WERI-Rb-1 (cell line): ENCODE measurements at places on chromosomes 3 and 15.

DNA sequence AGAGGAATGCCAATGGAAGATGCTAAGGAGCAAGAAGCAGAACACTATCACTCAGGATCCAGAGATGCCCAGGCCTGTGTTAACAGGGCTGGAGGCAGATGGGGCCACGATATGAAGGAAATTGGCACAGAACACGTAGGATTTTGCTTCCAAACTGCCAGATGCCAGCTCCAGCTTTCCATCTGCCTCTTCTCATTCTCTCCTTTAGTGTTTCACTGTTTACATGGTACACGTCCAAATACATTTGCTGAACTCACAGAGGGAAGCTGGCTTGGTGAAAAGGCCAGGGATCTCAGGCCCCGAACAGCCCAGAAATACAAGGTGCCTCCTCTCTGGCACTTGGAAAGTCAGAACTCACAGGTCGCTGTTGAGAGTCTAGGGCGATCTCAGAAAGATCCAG is 187.0 kb downstream of the NTRK3 start:
- no peak for DNase-seq

- DNase-seq, result no peak
Observed at GRCh38 chr3:130725746-130726145, 20.9 kb downstream of the PIK3R4 start.

DNA sequence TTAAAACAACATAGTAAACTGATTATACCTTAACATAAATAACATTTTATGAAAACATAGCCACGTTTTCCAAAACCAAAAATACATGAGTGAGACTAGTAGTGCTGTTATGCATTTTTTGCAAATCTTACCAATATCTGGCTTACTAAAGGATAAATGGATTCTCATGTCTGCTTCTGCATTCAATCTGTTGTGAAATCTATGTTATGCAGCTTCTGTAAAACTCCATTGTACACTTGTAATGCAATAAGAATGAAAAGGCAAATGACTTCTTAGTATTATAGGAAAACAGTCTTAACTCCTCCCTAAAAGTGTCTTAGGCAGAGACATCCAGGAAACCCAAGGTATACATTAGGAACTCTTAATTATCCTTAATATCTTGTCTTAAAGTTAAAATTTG is 330.9 kb upstream of the THBS1 start:
- DNase-seq, result no peak

- DNase-seq, result no peak
Observed at GRCh38 chr3:197889204-197889930, 60.6 kb upstream of the RPL35A start.

DNA sequence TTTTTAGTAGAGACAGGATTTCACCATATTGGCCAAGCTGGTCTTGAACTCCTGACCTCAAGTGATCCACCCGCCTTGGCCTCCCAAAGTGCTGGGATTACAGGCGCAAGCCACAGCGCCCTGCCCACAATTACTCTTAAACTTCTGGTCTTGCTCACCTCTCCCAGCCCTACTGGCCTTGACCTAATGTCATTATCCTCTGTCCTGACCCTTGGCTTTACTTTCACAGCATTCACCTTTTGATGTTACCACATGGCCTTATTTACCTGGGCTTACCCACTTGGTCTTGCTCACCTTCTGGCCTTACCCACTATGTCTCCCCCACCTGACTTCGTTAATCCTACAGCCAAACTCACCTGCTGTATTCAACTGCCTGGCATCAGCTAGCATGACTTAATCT is 105.9 kb downstream of the IL12A start:
- no peak for DNase-seq

DNA sequence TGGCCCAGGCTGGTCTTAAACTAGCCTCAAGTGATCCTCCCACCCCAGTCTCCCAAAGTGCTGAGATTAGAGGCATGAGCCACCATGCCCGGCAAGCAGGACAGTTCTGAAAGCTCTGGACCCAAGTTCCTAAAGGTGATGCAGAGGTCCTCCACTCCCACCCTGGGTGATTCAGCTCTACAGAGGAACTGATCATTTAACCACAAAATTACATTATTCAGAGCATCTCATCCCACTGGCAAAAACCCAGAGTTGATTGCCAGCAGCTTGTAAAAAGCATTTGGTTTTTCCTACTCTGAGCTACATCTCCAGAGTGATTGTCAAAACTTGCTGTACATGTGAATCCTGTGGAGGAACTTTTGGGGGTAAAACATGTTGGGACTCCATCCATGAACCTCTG is 60.2 kb downstream of the SLTM start:
- DNase-seq, result no peak

DNA sequence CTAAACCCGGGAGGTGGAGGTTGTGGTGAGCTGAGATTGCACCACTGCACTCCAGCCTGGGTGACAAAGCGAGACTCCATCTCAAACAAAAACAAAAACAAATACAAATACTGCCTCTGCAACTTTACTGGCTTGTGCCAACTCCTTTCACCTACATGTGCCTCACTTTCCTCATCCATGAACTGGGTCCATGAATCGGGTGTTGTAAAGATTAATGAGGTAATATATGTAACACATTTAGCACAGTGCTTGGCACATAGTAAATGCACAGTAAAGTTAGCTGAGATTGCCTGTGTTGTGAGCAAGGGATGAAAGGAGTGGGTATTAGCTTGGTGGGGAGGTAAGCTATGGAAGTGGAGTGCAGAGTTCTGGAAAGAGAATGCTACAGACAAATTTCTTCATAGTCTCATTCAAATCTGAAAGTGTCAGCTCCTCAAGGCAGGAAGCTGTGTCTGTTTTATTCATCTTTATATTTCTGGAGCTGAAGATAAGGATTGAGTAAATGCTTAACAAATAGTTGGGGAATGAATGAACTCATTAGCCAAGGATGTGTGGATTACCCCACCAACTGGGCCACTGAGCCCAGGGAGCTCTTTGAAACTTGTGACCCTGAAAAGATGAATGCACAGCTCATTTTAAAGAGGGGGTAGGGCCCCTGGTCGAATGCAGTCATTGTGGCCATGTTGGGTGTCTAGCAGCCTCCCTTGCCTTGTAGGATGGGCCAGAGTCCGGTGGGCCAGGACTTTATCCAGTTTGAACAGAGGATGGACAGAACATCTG is 7.7 kb upstream of the CDCP1 start:
- DNase-seq, result no peak

DNA sequence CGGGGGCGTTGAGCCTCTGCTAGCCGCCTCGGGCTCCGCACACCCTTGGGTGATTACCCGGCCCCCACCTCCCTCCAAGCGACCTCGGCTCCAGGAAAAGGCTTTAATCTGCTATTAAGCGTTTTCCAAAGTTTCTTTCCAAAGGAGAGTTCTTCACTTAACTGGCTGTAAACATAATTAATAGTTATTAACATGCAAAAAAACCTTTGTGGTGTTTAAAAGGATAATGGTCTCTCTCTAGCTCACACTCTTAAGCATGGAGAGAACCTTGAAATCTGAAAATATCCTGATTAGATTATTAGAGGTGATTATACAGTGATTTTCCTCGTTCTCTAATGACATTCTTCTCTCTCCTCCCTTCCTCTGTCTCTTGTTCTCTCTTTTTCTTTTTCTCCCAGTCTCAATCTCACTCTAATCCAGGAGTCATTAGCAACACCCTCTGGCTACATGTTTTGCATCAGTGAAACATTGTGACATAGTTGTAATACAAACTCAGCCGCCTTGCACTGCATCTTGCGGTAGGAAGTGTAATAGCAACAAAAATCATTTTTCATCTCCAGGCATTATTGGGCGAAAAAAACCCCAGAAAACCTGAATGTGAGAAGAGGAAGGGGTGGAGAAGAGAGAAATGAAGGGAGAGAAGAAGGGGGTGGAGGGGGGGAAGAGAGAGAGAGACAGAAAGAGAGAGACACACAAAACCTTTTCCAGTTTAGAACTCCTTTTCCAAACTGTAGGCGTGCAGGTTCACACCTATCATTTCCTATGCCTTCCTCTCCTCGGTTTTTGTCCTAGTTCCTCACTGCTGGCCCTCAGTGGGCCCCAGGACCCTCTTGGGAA is 24.4 kb downstream of the NR2F2 start:
- no peak for DNase-seq

- DNase-seq, result no peak
Observed at GRCh38 chr3:184597829-184598573, 36.4 kb downstream of the EPHB3 start.
